ENCODE measurements at places on chromosomes 16 and 17. TPM values are rescaled to one million over a fixed set of nuclear protein-coding genes. Genes with fewer than 3 reads are reported as not detected.

The CLDN7 gene
- total RNA-seq = 5.9 TPM

The TGFB1I1 gene
- 68.7 TPM for total RNA-seq

The ABCC1 gene
- total RNA-seq = 25.1 TPM

The QRICH2 gene
- 6.9 TPM for total RNA-seq

The GAST gene
- total RNA-seq = not detected

DNA sequence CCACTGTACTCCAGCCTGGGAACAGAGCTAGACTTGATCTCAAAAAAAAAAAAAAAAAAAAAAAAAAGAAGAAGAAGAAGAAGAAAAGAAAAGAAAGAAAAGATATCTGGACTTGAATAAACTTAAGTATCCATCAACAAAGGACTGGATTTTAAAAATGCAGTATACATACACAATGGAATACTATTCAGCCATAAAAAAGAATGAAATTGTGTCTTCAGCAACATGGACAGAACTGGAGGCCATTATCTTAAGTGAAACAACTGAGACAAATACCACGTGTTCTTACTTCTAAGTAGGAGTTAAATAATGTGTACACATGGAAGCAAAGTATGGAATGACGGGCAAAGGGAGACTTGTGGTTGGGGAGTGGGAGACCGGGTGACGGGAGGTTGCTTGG lies 40.1 kb upstream of the MNT start:
- DNase-seq = no peak

- DNase-seq = no peak
Measured at GRCh38 chr17:31494259-31495021, 103.0 kb downstream of the RAB11FIP4 start.

DNA sequence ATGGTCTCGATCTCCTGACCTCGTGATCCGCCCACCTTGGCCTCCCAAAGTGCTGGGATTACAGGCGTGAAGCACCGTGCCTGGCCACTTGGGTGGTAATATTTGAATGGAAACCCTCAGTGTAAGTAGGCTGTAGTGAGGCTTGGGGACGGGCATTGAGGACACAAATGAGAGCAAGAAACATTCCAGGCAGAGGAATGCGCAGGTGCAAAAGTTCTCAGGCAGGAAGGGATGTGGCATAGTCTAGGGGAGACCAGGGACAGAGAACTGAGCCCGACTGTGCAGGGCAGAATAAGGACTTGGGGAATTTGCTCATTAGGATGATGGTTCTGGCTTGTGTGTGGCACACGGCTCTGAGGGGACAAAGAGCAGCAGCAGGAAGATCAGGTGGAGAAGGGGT lies 54.8 kb downstream of the GRB2 start:
- DNase-seq = no peak

DNA sequence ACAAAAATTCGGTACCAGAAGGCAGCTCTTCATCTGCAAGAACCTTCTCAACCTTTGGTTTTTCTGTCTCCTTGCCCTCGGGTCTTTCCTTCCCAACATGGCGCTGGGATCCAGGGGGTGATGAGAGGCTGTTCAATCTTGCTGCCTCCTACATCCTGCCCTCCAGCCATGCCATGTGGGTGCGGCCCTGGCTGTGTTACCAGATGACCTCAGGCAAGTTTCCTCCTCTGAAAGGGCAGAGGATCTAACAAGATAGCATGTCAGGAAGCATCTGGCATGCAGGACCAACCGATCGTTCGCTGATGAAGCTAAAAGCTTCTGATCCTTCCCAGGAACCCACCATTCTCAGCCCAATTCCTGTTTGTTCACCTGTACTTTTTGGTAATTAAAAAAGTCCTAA lies 36.8 kb upstream of the BCAR1 start:
- no peak for DNase-seq

DNA sequence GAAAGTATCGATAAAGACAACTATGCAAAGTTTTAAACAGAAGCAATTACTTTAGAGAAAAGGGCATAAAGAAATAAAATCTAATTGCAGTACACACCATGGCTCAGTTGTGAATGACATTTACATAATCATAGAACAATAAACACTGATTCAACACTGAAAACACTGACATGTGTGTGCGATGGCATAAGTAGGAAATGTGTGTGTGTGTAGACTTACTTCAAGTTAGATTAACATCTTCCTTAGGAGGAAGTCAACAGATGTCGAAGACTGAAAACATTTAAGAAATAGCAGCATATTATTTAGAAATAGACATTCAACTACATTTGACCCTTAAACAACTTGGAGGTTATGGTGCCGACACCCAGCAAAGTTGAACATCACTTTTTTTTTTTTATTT lies 172.4 kb downstream of the STX8 start:
- no peak for DNase-seq

DNA sequence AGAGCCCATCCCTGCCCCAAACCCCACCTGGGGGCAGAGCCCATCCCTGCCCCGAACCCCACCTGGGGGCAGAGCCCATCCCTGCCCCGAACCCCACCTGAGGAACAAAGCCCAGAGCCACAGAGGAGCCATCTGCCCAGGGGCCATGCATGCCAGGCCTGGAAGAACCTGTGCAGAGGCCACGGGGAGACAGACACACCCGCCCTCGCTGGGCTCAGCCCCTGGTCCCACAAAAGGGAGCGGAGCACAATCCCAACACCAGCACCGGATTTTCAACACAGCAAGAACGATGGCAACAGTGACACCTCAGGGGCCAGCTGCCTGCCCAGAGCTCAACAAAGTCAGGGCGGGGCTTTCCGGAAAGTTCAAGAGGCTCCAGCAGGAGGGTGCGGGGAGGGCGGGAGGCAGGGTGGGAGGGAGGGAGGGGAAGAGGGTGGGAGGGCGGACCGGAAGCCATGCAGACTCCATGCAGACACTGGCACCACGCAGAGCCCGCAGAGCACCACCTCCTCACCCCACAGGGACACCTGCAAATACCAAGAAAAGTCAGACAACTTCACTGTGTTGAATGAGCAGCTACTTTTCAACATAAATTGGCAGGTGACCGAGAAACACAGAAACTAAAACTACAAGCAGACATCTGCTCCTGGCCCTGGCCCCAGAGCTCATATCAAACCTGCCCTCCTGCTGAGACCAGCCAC lies 27.9 kb upstream of the C16orf95 start:
- no peak for DNase-seq
